ENCODE measurements at places on chromosomes 2 and 18.

DNA sequence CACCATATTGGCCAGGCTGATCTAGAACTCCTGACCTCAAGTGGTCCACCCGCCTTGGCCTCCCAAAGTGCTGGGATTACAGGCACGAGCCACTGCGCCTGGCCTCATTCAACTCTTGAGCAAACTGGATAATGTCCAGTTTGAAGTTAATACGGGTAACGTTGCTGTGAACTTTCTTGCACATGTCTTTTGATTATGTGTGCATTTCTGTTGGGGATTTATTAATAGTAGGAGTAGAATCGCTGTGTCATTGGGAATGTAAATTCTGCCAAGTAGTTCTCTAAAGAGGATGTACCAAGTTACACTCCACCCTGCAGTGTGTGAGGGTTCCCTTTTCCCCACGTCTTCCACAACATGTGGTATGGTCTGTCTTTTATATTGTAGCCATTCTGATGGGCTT lies 6.2 kb downstream of the IMPA2 start:
- no peak for DNase-seq

GRCh38 chr2:96404446-96405373 lies 69.1 kb downstream of the NCAPH start:
- DNase-seq: no peak

- DNase-seq: no peak
Measured at GRCh38 chr2:33728106-33728505, 129.0 kb upstream of the FAM98A start.

DNA sequence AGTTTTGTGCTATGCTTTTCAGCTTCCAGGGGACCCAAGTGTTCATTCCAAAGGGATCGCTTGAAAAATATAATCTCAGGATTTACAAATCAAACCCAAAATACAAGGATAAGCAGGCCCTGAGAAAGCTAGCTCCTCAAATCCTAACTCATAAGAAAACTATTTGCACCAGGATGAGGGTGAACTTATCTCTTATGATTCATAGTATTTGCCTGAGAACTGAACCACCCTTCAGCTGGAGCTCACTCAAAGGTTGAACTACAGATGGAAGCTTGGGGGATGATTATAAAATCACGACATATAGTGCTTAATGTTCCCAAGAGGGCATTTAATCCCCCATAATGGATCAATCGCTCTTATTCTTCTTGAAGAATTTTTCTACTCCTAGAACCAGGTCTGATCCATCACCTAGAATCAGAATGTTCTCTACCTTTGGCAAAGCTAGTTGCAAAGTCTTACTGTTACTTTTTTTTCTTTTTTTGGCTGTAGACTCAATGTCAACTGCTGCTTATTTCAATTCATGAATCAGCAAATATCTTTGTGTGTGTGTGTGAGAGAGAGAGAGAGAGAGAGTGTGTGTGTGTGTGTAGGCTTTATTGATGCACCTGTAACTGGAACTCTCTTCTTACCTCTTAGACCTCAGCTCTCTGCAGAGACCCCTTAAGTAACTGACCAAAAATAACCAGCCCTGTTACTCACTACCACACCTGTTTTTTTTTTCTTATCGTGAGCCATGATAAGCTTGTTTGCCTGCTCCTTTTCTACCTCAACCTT lies 44.8 kb downstream of the ARL4C start:
- DNase-seq: no peak

- DNase-seq: no peak
Measured at GRCh38 chr2:4891394-4891793, 800.8 kb upstream of the SOX11 start.
